Cardiac muscle cell (in vitro differentiated cells and primary cell): ENCODE measurements at places on chromosomes 11 and 22.

DNA sequence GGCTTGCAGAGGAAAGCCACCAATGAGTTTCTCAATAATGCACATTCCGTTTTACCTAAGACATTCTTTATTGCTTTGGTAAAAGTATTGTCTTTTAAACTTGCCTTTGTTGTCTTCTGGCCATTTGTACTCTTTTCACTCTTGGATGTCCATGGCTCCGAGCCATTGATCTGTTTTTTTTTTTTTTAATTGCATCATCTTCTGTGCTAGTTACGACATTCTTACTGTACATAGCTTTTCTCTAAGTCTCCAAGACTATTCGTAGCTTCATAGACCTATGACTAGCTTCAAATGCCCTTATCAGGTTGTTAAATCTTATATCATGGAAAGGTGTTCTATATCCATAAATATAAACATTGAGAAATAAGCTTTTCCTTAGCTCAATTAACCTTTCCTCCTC, 1522.6 kb downstream of the FAM181B start:
- no peak overlapping the region for H3K4me3 ChIP-seq
- no peaks in the 10 kb centered on the region for H3K4me1 ChIP-seq
- no peak for DNase-seq
- no peaks in the 10 kb centered on the region for H3K36me3 ChIP-seq
- no peaks in the 10 kb centered on the region for H3K27me3 ChIP-seq

DNA sequence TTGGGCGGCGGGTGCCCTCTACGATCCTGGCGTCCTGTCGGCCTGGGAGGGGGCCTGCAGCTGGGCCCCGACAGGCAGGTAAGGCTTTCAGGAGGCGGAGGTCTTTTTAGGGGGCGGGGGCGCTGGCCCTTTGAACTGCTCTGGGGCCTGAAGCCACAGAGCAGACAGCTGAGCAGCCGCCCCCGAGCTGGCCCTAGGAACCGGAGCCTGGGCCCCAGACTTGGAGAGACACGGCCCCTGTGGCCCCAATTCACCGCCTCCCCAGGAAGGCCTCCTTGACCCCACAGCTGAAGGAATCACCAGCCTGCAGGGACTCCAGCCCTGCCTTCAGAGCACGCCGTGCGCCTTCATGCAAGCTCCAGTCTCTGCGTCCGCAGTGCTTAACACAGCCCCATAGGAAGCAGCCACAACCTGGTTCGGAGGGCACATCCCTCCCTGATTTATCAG, 618 bp upstream of the CERK start:
- H3K4me3 ChIP-seq, result peak overlapping the region; percentile 61
- peak overlapping the region; percentile 80 for H3K27ac ChIP-seq
- H3K36me3 ChIP-seq, result no peaks in the 10 kb centered on the region
- peak; percentile 51 for DNase-seq

GRCh38 chr22:45468872-45469271, 33.8 kb upstream of the FBLN1 start:
- H3K36me3 ChIP-seq, result no peaks in the 10 kb centered on the region
- H3K27ac ChIP-seq, result no peak overlapping the region
- H3K27me3 ChIP-seq, result no peaks in the 10 kb centered on the region
- peaks cover 3% of the 10 kb centered on the region for H3K4me1 ChIP-seq
- no peak for DNase-seq

GRCh38 chr22:28442711-28443525, 236.7 kb downstream of the TTC28 start:
- H3K4me3 ChIP-seq, result peak overlapping the region; percentile 72
- peak; percentile 74 for DNase-seq
- no peaks in the 10 kb centered on the region for H3K27me3 ChIP-seq
- peak overlapping the region; percentile 90 for H3K27ac ChIP-seq
